ENCODE measurements at places on chromosomes 2 and 18. TPM values are rescaled to one million over a fixed set of nuclear protein-coding genes. Genes with fewer than 3 reads are reported as not detected.
A peak's percentile ranks its signal among the peaks of the same experiment; 100 is the strongest.

DNA sequence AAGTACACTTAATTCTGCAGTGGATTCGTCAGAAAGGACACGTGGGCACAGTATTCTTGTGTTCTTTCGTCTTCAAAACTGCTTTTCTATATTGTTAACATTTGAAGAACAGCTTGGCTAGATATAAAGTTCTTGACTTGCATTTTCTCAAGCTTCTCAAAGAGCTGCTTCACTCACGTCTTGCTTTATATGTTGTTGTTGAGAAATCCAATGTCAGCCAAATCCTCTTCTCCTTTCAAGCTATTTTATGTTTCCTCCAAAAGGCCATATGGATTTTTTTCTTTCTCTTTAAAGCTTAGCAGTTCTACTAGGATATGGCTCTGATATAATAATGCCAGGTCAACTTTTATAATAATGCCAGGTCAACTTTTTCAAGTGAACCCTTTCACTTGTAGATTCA is 65.5 kb upstream of the CYP1B1 start:
- no peak for DNase-seq

Gene AFF3
- total RNA-seq = 78.8 TPM

- DNase-seq = no peak
Observed at GRCh38 chr2:67255933-67256615, 141.1 kb upstream of the ETAA1 start.

GRCh38 chr2:120109186-120110061 is 96.5 kb downstream of the EPB41L5 start:
- DNase-seq = peak; percentile 40

- DNase-seq = no peak
Observed at GRCh38 chr18:13546638-13547037, 179.7 kb downstream of the FAM210A start.
